ENCODE measurements at places on chromosomes 12 and 14.
A peak's percentile ranks its signal among the peaks of the same experiment; 100 is the strongest.

DNA sequence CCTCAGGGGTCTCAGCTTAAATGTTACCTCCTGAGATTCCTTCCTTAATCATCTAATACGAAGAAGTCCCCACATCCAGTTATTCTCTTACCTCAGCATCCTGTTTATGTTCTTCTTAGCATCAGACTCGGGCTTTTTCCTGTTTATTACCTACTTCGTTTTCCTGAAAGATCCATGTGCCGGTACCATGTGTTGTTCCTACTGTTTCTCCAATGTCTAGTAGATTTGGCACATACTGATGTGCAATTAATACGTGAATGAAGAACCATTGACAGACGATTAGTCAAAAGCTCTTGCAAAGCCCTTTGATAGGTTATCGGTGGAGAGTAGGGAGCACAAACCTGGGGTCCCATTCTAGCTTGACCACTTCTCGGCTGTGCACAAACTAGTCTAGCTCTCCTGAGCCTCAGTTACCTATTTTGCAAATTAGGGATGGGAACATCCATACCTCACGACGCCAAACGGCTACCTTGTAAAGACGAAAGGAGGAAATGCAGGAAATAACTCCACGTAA is 735 bp upstream of the MAPKAPK5 start:
- no peak for DNase-seq

- DNase-seq, result peak; percentile 65
These were observed 6.9 kb downstream of the PABPN1 start for GRCh38 chr14:23327947-23328744.

DNA sequence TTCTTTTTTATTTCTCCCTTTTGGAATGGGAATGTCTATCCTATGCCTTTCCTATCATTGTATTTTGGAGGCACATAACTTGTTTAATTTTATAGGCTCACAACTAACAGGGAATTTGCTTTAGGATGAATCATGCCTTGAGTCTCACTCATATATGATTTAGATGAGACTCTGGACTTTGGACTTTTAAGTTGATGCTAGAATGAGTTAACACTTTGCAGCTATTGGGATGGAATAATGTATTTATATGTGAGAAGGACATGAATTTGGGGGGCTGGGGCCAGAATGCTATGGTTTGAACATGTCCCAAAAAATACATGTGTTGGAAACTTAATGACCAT is 365.3 kb downstream of the ZFP36L1 start:
- DNase-seq, result no peak

DNA sequence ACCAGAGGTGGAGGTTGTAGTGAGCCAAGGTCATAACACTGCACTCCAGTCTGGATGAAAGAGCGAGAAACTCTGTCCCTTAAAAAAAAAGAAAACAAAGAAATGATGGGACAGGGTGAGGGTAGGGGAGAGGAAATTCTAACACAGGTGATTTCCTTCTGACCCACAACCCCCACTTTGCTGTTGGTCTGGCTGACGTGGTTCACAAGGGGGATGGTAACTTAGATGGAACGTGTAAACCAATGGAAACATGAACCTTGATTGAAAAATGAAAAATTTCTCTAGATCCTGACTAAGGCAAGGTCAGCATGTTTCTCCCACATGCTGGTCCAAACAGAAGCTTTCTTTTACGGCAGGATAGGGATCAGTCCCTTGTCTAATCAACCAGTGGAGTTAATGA is 15.8 kb upstream of the RIOX1 start:
- DNase-seq, result no peak

- no peak for DNase-seq
These were observed 41.9 kb upstream of the BDKRB2 start for GRCh38 chr14:96162741-96163140.

GRCh38 chr14:104221636-104222369 is 83.4 kb downstream of the KIF26A start:
- DNase-seq, result no peak

DNA sequence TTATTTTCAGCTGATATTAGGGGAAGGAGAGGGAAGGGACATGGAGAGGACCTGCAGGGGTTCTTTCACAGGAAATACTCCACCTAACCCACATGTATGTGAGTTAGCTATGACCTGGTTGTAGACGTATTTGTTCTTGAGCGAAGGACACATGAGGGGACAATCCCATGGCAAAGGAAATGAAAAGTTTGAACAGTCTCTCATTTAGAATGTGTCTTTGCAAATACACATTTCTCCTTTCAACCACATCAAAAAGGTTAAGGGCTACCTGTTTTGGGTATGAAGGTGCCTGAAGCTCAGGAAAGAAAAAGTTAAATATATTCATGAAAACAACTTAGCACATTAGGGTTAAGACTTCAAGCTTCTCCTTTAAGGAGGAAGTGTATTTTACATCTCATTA is 7.4 kb downstream of the PYGL start:
- DNase-seq, result no peak

DNA sequence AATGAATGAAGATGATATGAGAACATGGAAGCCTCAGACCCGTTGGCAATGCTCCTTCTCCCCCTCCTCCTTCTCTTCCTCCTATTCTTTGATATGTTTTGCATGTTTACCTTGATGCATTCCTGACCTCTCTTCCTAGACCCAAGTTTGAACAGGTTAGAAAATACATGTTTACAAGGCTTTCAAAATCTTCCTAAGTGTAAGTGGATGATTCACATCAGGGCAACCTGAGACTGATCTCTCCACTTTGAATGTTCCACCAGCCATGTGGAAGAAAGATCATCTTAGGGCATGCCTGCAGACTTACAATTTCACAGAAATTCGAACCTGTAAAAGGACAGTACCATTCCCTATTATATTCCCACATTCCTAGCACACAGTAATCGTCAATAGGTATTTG is 18.0 kb upstream of the LDHB start:
- no peak for DNase-seq

DNA sequence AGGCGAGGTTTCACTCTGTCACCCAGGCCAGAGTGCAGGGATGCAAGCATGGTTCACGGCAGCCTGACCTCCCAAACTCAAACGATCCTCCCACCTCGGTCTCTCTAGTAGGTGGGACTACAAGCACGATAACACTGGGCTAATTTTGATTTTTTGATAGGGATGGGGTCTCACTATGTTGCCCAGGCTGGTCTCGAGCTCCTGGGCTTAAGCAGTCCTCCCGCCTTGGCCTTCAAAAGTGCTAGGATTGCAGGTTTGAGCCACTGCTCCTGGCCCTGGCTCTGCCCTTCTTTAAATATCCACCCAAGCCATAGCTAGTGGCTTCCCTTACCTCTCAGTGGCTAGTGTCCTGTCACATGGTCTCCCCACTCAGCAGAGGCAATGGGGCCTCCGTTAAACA is 17.8 kb downstream of the SFSWAP start:
- DNase-seq, result no peak

GRCh38 chr12:75709503-75709902 is 198.1 kb upstream of the KRR1 start:
- DNase-seq, result peak; percentile 39

- DNase-seq, result peak; percentile 59
These were observed 54.5 kb downstream of the VCPKMT start for GRCh38 chr14:50061664-50062437.

DNA sequence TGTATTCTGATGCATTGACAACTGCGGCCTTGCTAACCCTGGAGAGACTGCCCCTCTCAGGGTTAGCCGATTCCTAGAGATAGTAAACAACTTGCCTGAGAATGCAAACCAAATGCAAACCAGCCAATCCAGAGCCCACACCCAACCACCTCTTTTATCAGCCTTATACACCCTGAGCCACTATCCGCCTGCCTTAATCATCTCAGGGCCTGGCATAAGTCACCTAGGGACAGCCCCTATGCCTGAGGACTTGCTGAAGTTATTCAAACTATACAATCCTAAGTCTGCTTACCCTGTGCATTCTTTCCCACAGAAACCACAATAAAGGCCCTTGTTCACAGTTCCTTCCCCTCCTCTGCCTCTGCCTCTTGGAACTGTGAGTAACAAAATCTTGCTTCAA is 177.2 kb downstream of the KCNA5 start:
- no peak for DNase-seq

DNA sequence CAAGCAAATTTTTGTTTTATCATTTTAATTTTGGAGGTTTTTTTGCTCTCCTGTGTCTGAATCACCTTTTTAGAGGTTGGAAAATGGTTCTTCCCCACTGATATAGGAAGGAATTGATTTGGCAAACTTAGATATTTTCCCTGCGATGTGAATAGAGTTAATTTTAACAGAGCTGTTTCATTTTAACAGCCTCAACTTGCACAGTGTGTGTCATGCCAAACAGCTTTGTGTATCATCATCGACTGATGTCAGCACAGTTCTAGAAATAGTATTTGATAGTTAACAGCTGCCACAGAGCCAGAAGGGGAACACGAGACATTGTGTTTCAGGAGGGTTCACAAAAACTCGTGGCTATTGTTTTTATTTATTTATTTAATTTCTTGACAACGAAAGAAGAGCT is 243.1 kb upstream of the FOXN3 start:
- DNase-seq, result no peak

DNA sequence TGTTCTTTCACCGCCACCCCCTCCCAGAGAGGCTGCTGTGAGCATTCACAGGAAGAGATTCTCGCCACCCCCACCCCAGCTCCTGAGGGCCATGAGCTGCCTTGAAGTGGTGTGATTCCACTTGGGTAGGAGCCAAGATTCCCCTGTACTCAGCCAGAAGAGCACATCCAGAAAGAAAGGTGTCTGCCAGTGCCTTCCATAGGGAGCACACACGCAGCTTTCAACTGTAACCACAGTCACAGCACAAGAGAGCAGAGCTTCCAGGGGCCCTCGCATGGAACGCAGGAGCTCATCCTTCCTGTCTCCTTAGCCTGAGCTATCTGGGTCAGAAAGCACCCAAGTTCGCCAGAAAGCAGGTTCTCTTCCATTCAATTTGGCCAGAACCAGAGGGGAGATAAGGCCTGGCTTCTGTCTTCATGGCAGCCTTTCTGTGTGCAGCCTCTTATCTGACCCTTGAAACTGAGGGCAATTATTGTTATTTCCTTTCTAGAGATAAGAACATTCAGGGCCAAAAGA is 66.6 kb upstream of the SCN8A start:
- DNase-seq, result no peak

GRCh38 chr12:2244013-2244861 is 191.4 kb downstream of the CACNA1C start:
- DNase-seq, result peak; percentile 74

DNA sequence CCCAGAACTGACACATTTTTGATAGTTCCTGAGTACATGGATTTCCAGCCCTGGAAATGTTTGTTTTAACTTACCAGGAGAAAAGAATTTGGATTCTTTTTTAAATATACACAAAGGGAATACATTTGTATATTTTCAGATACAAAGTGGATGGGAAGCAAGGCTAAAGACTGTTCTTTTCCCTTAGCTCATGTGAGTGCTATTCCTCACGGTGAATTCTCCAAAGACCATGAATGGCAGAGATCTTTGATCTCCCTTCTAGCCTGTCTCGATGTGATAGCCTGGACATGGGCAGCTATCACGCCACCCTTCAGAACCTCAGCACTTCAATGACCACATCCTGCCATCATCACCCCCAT is 91.3 kb downstream of the DPF3 start:
- no peak for DNase-seq

All from retina (tissue), 1 donor.